HuH-7.5 (cell line): ENCODE measurements at places on chromosomes 1 and 21.

DNA sequence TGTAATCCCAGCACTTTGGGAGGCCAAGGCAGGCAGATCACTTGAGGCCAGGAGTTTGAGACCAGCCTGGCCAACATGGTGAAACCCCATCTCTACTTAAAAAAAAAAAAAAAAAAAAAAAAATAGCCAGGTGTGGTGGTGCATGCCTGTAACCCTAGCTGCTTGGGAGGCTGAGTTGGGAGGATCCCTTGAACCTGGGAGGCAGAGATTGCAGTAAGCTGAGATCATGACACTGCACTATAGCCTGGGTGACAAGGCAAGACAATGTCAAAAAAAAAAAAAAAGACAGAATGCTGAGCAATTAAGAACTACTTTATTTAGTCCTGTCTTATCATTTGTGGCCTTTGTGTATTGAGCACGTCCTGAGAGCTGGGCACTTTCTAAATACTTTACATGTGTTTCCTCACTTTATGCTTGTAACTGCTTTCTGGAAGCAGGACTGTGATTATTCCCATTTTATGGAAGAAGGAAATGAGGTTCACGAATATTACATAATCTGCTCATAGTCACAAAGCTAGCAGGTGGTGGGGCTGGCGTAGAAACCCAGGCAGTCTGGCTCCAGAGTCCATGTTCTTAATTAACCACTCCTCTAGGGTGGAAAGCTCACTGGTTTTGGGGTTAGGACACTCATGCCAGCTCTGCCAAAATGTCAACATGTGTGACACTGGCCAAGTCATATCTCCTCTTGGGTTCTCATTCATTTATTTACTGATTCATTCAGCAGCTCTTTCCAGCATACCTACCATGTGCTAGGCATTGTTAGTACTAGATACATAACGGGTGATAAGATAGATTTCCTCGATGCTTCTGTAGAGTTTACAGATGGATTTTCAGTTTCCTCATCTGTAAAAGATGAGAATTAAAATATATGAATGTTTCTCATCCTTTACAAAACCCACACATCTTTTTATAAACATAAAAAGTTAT lies 57.7 kb downstream of the DDR2 start:
- no peak for DNase-seq

DNA sequence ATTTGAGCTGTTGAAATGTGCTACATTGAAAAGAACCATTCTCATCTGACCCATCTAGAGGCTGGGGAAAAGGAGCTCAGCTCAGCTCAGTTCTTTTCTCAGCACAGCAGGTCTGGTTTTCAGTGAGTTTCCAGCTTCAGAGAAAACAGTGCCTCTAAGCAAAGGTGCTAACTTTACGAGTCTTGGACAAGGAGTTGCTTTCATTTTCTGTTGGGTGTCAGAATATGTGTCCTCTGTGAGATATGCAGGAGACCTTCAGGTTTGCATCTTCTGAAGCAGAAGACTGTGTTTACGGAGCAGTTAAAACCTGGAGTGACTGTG lies 321.3 kb upstream of the USP24 start:
- DNase-seq = no peak

DNA sequence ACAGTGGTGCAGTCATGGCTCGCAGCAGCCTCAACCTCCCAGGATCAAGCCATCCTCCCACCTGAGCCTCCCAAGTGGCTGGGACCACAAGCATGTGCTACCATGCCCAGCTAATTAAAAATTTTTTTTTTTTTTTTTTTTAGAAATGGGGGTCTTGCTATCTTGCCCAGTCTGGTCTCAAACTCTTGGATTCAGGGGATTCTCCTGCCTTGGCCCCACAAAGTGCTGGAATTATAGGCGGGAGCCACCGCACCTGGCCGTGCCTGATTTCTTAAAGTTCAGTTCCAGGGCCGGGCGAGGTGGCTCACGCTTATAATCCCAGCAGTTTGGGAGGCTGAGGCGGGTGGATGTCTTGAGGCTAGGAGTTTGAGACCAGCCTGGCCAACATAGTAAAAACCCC lies 6.4 kb downstream of the THAP3 start:
- no peak for DNase-seq

DNA sequence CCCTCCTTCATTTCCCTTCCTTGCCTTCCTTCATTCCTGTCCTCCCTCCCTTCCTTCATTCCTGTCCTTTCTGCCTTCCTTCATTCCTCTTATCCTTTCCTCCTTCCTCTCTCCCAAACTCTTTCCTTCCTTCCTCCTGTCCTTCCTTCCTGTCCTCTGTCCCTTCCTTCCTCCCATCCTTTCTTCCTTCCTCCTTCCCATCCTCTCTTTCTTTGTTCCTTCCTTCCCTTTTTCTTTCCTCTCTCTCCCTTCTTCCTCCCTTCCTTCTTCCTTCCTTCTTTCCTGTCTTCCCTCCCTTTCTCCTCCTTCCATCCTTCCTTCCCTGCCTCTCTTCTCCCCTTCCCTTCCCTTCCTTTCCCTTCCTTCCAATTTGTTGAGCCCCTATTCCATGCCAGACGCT lies 15.8 kb upstream of the JUN start:
- DNase-seq = no peak

DNA sequence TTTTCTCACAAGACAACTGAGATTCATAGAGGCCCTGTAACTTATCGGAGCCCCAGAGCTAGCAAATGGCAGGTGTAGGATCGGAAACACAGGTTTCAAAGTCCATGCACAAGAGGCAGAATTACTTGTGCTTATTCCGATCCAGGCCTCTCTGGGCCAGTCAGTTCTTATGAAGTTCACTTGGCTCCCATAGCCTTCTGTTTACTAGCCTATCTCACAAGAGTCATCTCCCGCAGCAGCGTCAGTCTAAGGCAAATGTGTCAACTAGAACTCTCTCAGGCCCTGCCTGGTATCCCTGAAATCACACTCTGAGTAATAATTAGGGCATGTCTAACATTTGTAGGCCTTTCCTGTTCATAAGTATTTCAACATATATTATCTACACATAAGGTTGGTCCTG lies 43.3 kb downstream of the PHC2 start:
- DNase-seq = no peak

DNA sequence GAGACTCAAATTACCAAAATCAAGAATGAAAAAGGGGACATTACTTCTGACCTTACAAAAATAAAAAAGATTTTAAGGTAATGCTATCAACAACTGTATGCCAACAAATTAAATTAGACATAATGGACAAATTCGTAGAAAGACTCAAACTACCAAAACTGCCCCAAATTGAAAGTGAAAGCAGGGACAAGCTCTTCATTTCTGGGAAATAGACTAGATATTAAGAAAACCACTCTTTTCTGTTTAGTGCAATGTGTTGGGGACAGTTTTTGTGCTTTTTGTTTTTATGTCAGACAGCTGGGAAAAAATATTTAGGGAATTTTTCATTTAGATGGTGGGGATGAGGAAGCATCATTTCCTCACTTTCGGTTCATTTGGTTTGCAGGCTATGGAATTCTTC lies 4.9 kb upstream of the GBP1 start:
- DNase-seq = no peak

GRCh38 chr1:93574991-93575390 lies 106.6 kb downstream of the BCAR3 start:
- DNase-seq = no peak

GRCh38 chr1:202568410-202568809 lies 141.8 kb downstream of the SYT2 start:
- no peak for DNase-seq

DNA sequence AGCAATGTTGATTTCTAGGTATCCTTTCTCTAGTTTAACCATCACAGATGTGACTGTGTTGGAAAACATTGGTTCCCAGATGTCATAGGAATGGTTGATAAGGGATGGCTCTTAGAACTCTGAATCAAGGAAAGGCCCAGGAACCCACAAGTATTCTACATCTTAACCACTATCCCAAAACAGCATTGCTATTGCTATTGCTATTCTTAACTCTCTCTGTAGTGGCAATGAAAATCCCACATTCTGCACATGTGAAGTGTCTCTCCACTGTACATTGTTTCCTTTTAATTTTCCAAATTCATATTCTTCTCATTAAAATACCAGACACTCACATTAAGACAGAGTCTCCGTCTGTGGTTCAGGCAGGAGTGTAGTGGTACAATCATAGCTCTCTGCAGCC lies 420.4 kb upstream of the RUNX1 start:
- no peak for DNase-seq

- peak; percentile 82 for DNase-seq
Observed at GRCh38 chr1:15430787-15431570, 7.3 kb upstream of the CTRC start.

- no peak for DNase-seq
Observed at GRCh38 chr1:107379826-107380225, 239.0 kb downstream of the NTNG1 start.
